ENCODE measurements at places on chromosomes 11 and 22. TPM values are rescaled to one million over a fixed set of nuclear protein-coding genes. Genes with fewer than 3 reads are reported as not detected.

Gene MICAL3
- 46.0 TPM for total RNA-seq

Gene GLYATL1
- not detected for total RNA-seq

Gene CCDC188
- not detected for total RNA-seq

Gene ENTHD1
- not detected for total RNA-seq

Gene MMP1
- total RNA-seq, result 0.73 TPM

Gene FOSL1
- 130 TPM for total RNA-seq

Gene CHEK2
- total RNA-seq, result 10.1 TPM

Gene GNG3
- total RNA-seq, result not detected

Gene MRGPRD
- not detected for total RNA-seq

Gene JAML
- total RNA-seq, result not detected

Gene CCDC117
- 7.9 TPM for total RNA-seq
